PC-9 (cell line): ENCODE measurements at places on chromosomes 16 and 17. TPM values are rescaled to one million over a fixed set of nuclear protein-coding genes. Genes with fewer than 3 reads are reported as not detected.

DNA sequence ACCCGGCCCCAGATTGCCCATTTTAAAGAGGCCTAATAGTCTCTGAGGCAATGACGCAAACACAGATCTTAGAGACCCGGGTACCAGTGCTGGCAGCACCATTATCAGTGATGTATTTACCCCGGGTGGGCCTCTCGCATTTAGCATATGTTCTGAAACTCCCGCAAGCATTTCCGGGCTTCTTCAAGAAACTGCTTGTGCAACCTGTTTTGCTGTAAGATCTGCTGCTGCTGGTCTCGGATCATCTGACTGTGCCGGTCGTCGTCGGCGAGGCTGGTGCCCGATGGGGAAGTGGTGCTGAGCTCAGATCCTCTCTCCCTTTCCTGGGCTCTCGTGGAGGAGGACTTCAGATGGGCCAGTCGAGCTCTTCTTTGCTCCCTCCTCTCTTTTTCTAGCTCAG lies 12.5 kb downstream of the CEP295NL start:
- no peak for DNase-seq

DNA sequence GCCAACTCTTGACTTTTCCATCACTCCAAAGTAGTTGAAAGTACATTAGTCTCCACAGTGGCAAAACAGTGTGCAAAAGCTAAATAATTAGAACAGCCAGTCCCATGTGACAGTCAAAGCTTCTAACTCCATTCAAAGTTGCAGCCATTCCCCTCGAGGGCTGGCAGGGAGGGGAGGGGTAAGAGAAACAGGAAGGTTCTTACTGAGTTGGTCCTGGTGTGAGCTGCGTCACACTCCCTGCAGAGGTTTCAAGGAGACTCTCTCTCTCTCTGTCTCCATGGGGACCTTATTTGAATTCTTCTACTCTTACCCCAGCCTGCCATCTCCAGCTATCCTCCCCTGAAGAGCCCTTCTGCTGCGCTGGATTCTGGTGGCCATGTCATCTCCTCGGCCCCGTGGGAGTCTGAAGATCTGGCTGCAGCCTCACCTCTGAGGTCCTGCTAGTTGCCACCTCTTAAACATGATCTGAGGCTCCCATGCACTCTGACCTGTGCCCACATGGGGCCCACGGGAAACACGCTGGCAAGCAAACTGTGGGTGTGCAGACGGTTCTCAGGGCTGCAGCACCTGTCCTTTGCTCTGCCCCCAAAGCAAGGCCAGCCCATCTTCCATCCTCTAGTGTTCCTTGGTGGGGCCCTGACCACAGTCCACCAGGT lies 23.3 kb upstream of the STH start:
- no peak for DNase-seq

GRCh38 chr17:51375771-51376170 lies 115.4 kb downstream of the UTP18 start:
- DNase-seq, result no peak

GRCh38 chr16:3508736-3509135 lies 7.9 kb downstream of the CLUAP1 start:
- DNase-seq, result no peak

- DNase-seq, result no peak
Measured at GRCh38 chr17:43901861-43902589, 5.3 kb downstream of the MPP2 start.

GRCh38 chr16:81553080-81553813 lies 108.6 kb downstream of the CMIP start:
- no peak for DNase-seq

DNA sequence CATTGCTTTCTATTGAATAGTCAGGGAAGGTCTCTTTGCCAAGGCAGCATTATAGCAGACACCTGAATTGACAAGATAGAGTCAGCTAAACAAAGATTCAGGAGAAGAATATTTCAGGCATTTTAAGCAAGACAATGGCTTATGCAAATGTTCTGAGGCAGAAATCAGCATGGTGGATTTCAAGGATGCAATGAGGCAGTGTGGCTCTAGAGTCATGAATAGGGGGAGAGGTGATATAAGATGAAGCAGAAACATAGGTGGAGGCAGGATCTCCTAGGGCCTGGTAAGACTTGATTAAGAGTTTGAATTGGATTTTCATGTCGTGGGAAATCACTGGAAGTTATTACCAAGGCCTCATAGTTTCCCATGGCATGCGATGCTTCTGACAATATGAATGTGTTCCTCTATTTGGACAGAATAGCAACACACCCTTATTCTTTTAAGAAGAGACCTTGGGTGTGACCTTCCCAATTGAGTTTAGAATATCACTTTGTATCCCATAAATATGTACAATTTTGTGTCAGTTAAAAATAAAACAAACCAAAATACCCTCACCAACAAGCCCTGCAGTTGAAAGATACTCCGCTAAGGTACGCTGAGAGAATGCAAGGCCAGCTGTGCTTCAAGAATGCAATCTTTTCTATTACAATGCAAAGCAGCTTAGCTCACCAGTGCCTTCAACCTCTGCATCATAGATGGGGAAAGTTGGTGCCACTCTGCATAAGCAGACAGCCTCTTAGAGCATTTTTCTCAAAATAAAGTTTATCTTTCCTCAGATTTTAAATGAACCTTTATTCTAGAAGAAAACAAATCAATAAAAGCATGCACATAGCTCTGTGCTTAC lies 139.6 kb upstream of the SALL1 start:
- DNase-seq, result no peak

- no peak for DNase-seq
Measured at GRCh38 chr17:36870720-36870999, 66.6 kb upstream of the LHX1 start.

DNA sequence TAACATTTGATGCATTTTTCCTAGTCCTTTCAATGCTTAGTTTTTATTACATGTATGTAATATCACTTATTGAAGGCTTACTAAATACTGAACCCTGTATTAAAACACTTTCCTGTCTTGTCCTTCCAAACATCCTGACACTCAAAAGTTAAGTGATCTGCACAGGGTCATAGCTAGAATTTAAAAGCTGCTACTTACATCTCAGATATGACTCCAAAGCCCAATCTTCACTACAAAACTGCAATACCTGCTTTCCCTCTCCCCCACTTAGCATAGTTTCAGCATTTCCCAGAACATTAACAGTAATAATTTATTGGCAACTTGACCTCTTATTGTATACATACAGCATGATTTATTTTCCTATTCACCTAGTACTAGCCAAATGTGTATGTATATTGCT lies 4.3 kb upstream of the TRIM37 start:
- no peak for DNase-seq

GRCh38 chr17:21360048-21360447 lies 16.1 kb upstream of the KCNJ12 start:
- DNase-seq, result no peak

GRCh38 chr16:86342161-86342834 lies 168.0 kb upstream of the FOXF1 start:
- no peak for DNase-seq

GRCh38 chr17:40243761-40244160 lies 24.7 kb downstream of the WIPF2 start:
- DNase-seq, result no peak

GRCh38 chr16:27330542-27330941 lies 16.8 kb downstream of the IL4R start:
- no peak for DNase-seq

- no peak for DNase-seq
Measured at GRCh38 chr17:3647769-3648555, 11.4 kb downstream of the CTNS start.

DNA sequence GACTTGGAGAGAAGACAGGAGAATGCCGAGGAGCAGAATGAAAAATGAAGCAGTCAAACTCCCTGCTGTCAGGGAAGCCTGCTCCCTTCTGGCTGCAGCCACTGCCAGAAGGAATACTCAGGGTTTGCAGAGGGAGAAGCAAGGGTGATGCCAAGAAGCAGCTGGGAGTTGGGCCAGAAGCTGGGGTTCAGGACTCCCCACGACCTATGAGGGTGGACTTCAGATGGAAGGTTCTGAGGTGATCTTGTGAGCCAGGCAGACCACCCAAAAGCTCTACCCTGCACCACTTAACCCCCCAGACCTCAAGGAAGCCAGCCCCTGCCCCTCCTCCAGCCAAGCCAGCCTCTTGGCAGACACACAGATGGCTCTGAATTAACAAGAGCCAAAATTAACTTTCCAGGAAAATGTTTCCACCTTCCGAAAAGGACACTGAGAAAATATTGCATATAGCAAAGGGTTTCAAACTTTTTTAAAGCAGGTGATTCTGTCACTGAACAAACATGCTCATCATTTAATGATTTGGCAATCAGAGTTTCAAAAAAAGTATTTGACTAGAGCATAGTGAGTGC lies 126.0 kb upstream of the ERCC4 start:
- DNase-seq, result no peak

- DNase-seq, result peak; percentile 87
Measured at GRCh38 chr17:78979780-78980623, at the start of gene LGALS3BP. LGALS3BP (minus strand) TSS chr17:78979923; CDS start chr17:78977191, 2,732 bp downstream.

DNA sequence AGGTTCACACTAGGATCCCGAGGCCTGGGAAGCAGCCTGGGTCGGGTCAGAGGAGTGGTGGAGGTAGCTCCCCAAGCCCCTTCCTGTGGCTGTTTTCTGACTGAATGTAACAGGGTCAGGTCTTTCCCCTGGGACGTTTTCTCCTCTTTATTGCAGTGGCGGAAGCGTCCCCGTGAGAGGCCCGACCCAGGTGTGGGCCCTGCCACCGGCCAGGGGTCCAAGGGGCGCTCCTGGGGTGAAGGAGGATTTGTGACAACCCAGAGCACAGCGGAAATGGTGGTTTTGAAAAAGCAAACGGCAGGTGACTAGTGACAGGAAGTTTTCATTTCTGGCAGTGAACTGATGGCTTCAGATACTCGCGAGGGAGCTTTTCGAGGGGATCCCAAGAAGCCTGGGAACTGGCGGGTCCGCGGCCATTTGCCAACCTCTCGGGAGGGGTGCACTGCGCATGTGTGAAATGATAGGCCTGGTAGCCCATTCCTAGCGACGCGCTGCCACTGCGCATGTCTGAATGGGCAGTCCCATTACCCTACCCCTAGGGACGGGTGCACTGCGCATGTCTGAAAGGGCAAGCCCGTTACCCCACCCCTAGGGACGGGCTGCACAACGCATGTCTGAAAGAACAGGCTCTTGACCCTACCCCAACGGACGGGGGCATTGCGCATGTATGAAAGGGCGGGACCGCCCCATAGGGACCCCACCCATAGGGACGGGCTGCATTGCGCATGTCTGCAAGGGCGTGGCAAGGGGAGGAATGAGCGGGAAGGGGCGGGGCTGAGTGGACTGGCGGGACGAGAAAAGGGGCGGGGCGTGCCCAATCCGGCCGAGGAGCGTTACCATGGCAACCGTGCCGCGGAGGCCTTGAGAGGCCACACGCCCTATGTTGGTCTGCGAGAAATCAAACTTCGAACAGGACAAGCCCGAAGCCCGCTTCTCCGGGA lies 1747.9 kb downstream of the TP53TG3F start:
- no peak for DNase-seq

GRCh38 chr16:61791464-61791863 lies 244.8 kb downstream of the CDH8 start:
- no peak for DNase-seq

DNA sequence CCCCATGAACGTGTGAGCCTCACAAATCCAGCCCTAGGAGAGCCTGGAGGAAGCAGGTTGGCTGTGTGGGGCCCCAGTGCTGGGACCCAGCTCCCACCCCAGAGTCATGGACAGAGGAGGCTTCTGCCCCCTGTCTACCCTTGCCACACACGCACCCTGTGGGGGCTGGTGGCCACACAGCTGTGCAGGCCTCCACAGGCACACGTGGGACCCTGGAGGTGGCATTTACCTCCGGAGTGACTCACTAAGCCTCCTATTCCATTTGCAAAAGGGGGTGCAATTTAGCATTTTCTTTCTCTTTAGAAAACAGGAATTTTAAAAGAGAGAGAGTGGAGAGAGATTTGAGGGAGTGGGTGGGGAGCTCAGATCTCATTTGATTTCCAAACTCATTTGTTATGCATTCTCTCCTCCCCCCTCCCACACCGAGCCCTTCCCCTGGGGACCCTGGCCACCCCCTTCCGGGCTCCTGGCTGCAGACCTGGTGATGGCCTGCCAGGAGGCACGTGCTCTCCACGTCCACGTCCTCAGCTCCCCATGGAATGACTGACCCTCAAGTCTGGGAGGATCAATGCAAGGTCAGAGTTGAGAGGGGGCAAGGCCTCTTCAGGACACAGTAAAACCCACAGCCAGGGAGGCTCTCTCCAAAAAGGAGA lies 6.8 kb downstream of the PITPNM3 start:
- DNase-seq, result no peak

GRCh38 chr17:55654821-55655220 lies 67.8 kb downstream of the TMEM100 start:
- DNase-seq, result no peak

DNA sequence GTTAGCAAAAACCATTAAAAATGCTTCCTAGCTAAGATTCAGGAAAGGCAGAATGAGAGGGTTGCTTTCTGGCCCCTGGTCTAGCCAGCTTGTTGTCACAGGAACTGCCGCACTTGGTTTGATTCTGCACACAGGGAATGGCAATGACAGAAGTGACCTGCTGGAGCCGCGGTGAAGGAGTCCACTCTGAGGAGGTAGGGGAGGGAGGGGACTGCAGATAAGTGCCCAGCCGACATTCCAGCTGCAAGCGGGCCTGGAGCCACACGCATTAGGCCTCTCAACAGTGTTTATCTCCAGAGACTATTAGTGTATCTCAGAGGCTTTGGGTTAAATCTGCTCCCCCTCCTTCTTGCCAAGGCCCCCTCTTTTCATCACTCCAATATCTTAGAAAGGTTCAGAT lies 38.6 kb downstream of the CDRT15 start:
- no peak for DNase-seq

GRCh38 chr16:82855471-82855870 lies 228.7 kb downstream of the CDH13 start:
- DNase-seq, result no peak

GRCh38 chr16:5735444-5735843 lies 637.8 kb upstream of the EEF2KMT start:
- no peak for DNase-seq

DNA sequence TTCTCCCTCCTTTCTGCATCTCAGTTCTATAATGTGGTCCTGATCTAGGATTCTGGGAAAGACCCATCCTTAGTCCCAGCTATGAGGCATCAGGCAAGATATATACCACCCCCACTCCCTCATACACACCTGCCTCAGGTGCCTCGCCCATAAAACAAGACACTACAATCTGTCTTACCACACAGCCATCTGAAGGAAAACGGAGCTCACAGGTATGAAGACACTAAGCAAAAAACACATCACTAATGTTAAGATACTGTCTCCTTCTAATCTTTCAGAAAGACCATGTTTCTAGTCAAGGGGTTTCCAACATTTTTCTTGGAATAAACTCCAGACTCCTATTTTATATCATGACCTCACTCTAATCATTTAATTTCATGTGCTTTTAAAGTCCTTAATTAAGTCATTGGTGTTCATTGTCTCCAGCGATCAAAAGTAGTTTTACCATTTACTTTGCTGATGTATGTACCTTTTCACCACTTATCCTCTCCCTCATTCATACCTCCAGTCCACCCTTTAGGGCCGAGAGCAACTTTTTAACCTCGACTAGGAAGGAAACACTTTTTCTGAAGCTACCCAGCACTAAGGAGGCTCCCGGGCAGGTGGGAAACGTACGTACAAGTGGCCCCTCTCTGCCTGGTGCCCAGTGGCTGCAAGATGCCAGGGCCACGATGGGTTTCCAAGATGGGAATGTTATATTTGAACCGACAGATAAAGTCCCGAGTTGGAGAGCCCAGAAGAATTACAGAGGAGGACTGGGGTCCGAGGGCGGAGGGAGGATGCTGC lies 979 bp downstream of the MAP3K14 start:
- no peak for DNase-seq

The ATP2A1 gene
- 8.3 and 10.7 TPM in 2 replicates for total RNA-seq

The CEP295NL gene
- 3.5 and 3.6 TPM in 2 replicates for total RNA-seq

The ITGB3 gene
- total RNA-seq, result 0.31 and 0.50 TPM in 2 replicates

The KCNH6 gene
- total RNA-seq, result not detected in 2 replicates

The APOBR gene
- 2.4 and 2.5 TPM in 2 replicates for total RNA-seq

The IRX3 gene
- 13.1 and 16.0 TPM in 2 replicates for total RNA-seq

The TBC1D3D gene
- 0.92 and 1.8 TPM in 2 replicates for total RNA-seq
